ENCODE measurements at places on chromosomes 6 and 20.

- no peak for DNase-seq
These were observed 28.2 kb downstream of the SLC12A5 start for GRCh38 chr20:46056970-46057855.

DNA sequence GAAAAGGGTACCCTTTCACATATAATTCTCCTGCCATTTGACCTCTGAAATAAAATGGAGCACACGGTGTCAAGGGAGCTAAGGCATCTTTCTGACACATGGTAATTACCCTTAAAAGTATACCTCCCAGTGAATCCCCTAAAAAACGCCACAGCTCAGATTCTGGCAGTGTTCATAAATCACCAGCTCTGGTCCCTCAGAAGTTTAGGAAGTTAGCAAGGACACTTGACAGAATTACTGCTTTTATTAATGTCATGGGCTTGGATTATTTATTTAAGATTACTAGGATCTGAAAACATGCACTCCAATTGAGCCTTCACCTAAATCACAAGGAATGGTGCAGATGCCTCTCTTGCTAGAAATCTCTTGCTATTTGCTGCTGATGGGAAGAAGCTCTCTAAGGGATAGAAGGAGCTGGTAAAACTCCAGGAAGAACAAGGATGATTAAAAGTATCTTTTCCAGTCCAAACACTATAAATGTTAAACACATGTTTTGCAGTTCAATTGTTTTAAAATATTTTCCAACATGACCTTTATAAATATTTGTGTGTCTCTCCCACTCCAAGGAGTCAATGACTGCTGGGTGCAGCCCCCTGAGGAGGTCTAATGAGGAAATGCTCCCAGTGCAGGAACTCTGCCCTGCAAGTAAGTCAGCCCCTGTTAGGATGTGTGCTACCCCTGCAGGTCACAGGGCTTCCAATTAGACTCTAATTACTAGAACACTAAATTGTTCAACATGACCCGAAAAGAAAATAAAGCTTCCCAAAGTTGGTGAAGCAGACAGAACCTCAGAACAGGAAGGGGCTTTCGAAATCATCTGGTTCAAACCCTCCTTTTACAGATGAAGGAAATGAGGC, 230.3 kb downstream of the TFAP2A start:
- DNase-seq = peak; percentile 8

DNA sequence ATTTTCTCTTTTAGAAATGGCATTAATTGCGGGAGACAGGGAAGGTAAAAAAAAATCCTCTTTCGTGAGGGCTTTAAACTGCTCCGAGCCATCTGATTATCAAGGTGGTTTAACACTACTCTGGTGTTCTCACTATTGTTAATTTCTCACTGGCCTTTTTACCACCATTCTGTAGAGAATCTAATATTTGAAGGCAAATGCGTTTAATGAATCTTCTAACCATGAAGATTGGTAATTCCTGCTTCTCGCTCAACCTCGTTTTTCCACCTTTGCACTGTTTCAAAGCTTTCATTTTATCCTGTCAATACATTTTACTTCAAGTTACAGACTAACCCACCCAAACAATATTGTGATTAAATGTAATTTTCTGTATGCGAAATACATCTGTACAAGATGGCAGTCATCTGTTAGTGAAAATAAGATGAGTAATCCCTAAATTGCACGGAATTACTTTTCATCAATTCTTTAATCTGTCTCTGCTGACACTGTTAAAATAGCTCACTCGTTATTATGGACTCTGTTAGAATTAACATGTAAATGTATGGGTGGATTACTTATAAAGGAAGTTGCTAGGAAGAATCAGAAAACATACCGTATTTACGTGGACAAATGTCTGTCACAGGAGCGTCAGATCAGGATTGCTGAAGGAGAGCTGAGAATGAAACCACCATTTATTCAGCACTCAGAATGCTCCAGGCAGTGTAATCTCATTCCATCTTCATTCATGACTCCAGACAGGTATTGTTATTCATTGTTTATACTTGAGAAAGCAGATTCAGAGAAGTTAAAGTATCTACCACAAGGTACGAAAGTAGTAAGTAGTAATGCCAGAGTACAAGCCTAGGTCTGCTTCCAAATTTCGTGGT, 1.1 kb upstream of the LCA5 start:
- peak; percentile 20 for DNase-seq

DNA sequence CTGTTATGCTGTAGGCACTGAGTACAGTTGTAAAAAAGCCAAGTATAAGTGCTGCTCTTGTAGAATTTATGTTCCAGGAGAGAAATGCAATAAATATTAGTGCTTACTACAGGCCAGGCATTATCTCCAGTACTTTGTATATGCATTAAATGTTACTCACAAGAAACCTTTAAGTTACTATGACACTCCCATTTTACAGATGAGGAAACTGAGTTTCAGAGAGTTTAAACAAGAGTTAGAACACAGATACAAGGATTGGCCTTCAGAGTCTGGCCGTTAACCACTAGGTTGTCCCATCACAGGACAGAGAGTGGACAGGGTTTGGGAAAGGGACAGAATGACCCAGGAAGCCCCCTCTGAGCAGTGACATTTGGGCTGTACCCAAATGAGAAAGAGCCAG, 274.4 kb downstream of the ZNF217 start:
- DNase-seq = no peak

- no peak for DNase-seq
These were observed 182.6 kb upstream of the MOCS1 start for GRCh38 chr6:40116832-40117231.
